ENCODE measurements at places on chromosomes 6 and 20. TPM values are rescaled to one million over a fixed set of nuclear protein-coding genes. Genes with fewer than 3 reads are reported as not detected.

DNA sequence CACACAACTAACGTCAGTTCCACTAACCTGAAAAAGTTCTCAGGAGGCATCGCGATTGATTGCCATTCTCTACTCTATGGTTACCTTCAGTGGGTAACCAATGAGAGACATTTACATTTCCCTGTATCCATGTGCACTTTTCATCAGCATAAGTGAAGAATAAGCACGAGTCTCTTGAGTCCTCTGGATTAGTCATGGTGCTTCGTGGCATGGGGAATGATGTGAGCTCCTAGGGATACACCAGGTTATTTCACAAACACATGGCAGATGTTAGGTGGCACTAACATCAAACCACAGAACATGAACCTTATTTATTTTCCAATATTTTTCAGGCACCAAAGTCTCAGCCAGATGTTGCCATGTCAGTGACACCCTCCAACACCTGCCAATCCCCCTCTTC lies 64.0 kb downstream of the FYN start:
- DNase-seq: no peak
- H3K36me3 ChIP-seq: peaks cover 2% of the 10 kb centered on the region
- no peaks in the 10 kb centered on the region for H3K27me3 ChIP-seq
- H3K27ac ChIP-seq: no peak overlapping the region
- H3K4me1 ChIP-seq: peaks cover 56% of the 10 kb centered on the region

The SLC16A10 gene
- 14.9 TPM for total RNA-seq

GRCh38 chr6:39913391-39913916 lies 20.8 kb downstream of the MOCS1 start:
- H3K36me3 ChIP-seq: peaks cover 50% of the 10 kb centered on the region
- no peak overlapping the region for H3K4me3 ChIP-seq
- DNase-seq: no peak

The HLA-DOA gene
- total RNA-seq: 4.6 TPM

DNA sequence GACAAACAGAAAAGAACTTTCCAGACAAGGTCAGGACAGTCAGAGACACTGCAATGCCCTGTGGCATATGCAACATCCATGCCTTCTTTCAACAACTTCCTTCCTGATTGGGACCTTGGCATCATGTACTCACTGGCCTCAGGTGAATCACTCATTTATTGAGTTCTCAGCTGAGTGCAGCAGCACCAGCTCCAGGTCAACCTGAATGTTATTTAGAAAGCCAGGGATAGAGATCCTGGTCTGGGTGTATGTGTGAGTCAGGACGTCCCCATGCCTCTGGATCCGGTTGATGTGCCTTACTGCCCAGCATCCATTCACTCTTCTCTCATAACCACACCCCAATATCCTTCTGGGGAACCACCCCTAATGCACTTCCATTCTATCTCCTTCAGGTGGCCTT lies 54.4 kb downstream of the SNRNP48 start:
- H3K36me3 ChIP-seq: no peaks in the 10 kb centered on the region
- H3K27me3 ChIP-seq: peaks cover 3% of the 10 kb centered on the region
- H3K27ac ChIP-seq: no peak overlapping the region
- no peak overlapping the region for H3K4me3 ChIP-seq
- no peaks in the 10 kb centered on the region for H3K4me1 ChIP-seq

The LST1 gene
- 10.8 TPM for total RNA-seq
